ENCODE measurements at places on chromosomes 7 and 10.

DNA sequence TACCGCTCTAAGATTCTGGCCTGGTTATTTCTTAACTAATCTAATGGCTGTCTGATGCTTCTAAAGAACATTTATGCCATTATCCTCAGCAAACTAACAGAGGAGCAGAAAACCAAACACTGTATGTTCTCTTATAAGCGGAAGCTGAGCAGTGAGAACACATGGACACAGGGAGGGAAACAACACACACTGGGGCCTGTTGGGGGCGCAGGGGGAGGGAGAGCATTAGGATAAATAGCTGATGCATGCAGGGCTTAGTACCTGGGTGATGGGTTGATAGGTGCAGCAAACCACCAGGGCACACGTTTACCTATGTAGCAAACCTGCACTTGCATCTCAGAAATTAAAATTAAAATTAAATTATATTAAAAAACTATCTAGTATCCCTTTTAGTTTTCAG, 853.5 kb downstream of the GATA3 start:
- no peak for DNase-seq

- DNase-seq: no peak
These were observed 64.4 kb downstream of the TBXAS1 start for GRCh38 chr7:139893461-139893860.

- peak; percentile 9 for DNase-seq
These were observed 150.9 kb downstream of the ZNF22 start for GRCh38 chr10:45151467-45152214.

DNA sequence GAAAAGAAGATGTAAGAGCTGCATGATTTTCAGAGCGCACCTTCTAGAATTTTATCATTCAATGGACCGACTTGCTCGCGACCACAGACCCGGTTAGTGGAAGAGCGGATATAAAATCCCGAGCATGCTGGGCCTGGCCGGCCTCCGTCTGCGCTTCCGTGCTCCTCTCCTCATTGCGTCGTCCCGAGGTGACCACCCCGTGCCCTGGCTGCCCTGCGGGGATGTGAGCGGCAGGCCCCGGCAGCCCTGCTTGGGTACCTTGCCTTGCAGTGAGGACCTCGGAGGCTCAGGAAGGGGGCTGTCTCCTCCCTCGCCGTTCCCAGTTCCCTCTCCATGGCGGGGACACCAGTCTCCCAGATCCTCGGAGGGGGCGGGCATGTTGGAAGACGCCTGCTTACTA, 330.9 kb upstream of the SHH start:
- no peak for DNase-seq
